ENCODE measurements at places on chromosomes 3 and 15.

GRCh38 chr3:149634573-149634972, 23.3 kb downstream of the WWTR1 start:
- no peak for DNase-seq

- DNase-seq, result no peak
Observed at GRCh38 chr15:70741677-70742293, 21.6 kb downstream of the UACA start.

- DNase-seq, result no peak
Observed at GRCh38 chr3:116226266-116226665, 219.0 kb downstream of the LSAMP start.

DNA sequence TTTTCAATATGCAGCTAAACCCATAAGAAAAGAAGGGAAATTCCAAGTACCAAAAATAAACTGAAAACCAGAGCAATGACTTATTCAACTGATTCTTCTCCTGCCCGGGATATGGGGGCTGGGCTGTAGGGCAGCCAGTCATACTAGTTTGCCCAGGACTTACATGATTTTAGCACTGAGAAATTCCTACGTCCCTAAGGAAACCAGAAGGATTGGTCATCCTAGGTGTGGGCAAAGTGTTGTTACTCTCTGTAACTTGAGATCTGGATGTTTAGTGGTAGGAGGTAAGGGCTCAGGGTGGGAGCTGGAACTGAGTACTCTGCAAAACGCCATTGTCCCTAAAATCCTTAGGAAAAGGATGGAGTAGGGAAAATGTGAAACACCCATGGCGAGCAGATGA, 1.2 kb upstream of the DAZL start:
- peak; percentile 20 for DNase-seq

GRCh38 chr15:27179789-27180188, 208.8 kb downstream of the GABRG3 start:
- no peak for DNase-seq

DNA sequence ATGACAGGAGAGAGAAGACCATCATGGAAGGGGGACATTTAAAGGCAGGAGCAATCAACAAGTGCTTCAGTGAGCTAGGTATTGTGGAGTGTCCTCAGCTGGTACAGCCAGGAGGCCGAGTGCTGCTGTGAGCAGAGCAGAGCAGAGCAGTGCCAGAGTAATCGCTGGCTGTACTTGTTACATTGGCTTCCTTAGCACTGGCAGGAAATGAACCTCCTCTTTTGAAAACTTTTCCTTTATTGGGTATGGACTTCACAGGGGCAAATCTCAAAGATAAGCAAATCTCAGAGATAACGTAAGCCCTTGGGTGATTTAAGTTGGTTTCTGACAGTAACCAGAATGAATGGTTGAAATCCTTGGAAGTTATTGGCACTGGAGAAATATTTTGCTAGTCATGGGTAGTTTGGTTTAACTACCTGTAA, 2.1 kb downstream of the SH3GL3 start:
- no peak for DNase-seq

- peak; percentile 17 for DNase-seq
Observed at GRCh38 chr3:167773584-167773983, 38.1 kb downstream of the SERPINI1 start.

- DNase-seq, result peak; percentile 7
Observed at GRCh38 chr3:55899887-55900286, 412.8 kb upstream of the WNT5A start.

GRCh38 chr3:126082362-126083137, 1.4 kb downstream of the SLC41A3 start:
- no peak for DNase-seq

DNA sequence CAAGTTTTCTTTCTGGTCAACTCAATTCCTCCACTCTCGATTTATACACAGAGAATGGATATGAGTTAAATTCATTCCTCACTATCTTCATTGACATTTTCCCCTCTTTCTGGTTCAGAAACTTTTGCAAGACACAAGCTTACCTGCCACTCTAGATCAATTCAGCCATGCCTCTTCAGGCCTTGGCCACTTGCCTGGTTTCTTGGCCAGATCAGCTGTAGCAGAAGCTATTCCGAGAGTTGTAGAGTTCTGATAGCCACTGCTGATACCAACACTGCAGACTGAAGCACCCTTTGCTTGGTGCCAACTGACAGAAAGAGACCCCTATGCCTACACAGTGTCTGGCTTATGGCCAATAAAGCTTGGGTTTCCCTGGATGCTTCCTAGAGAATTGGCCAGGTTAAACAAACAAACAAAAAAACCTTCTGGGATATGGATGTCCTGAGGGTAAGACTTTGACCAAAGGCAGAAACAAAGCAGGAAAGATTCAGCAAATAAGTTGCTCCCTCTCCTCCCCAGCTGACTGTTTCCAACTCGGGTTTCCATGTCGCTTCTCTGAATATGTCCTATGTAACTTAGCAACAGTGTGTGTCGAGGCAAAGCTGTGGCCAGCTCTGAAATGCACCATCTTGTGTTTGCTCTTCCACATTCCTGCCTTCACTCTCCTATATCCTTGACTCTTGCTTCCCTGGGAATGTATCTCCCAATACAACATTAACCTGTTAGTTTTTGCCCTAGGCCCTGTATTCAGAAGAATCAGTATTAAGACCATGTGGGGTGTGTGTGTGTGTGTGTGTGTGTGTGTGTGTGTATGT, 521.6 kb downstream of the EPHA3 start:
- DNase-seq, result no peak
